GM23338 (cell line): ENCODE measurements at places on chromosomes 2 and 18. TPM values are rescaled to one million over a fixed set of nuclear protein-coding genes. Genes with fewer than 3 reads are reported as not detected.

DNA sequence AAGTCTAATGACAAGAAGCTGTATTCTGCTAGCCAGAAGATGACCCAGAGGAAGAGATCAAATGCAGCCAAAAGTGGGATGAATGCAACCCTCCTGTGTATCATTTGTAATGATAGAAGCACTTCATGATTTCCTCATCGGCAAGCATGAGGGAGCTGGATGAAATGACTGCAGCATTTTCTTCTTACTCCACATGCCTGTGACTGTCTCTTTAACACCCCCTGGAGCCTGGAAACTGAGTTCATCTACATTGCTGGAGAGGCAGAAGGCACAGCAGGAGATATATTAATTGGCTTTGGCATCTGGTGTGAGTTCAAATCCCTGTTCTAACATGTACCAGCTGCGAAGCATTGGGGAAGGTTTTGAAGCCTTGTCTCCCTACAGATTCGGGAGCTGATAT, 37.7 kb downstream of the ID2 start:
- DNase-seq: no peak

- DNase-seq: no peak
These were observed 49.1 kb upstream of the SEMA4C start for GRCh38 chr2:96918754-96919550.

DNA sequence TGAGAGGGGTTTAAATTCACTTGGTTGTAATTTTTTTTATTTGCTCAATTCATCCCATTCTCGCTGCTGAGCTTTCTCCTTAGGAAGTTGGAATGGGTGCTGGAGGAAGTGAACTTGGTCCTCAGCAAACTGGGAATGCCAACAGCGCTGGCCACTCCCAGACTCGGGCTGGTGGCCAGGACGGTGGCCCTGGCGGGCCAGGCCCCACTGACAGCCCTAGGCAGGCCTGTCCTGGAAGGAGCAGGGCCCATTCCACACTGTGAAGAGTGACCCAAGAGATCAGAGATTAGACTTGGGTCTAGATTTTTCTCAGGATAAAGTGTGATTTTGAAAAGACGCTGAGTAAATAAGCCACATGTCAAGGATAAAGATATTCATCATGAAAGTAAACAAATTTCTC, 132.7 kb downstream of the HDAC4 start:
- DNase-seq: no peak

The SERPINB7 gene
- not detected in 2 replicates for polyA plus RNA-seq

DNA sequence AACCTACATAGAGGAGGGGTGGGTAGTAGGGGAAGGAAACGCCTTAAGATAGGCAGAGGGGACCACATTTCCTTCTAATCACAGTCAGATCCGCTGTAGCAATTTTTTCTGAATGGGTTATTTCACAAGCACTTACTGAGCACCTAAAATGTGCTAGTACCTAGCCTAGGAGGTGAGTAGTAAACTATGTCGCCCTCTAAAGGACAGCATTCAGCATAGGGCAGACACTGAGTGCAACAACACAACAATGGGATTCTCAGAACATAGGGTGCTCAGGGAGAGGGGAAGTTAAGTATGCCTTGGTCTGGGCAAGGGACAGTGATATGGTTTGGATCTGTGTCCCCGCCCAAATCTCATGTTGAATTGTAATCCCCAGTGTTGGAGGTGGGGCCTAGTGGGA, 166.1 kb upstream of the RAB6C start:
- DNase-seq: peak; percentile 43

DNA sequence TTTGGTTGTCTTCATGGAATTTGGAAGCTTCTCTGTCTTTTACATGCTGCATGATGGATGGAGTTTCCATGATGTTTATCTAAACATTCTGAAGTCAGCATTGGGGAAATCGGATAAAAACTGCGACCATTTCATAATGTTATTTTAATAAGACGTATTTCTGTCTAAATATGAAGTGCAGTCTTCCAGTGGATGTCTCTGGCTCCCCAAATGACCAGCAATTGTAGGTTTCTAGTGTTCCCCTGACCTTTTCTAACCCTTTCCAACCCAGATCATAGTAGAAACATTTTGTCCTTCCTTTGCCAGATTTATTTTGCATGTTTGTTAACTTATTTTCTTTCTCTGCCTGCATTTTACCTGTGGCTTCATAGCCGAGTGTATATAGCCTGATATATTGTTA, 559.3 kb downstream of the ADCYAP1 start:
- no peak for DNase-seq

DNA sequence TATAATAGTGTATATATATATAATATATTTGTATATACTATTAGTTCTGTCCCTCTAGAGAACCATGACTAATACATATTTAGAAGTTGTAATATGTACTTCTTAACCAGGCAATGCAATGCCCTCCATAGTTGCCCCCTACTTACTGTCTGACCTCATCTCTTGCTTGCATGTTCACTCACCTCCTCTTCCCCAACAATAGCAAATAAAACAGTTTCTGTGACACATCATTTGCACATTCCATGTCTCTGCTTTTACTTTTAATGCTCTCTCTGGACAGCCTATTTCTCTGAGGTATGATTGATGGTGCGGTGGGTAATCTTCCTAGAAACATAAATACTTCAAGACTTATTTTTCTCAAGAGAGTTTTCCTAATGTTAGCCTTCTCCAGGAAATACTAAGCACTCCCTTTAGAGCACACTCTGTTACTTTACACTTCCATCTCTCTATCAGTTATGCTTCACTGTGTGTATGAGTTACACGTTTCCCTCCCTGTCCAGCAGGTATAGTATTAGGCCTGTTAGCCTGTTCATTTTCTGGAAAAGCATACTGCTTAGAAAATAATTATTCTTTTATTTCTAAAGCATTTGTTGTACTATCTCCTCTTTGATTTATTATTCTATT, 295.6 kb upstream of the LRATD1 start:
- DNase-seq: no peak

The SCN7A gene
- polyA plus RNA-seq: 0.10 and 0.23 TPM in 2 replicates

The STARD6 gene
- not detected in 2 replicates for polyA plus RNA-seq

The ALPP gene
- polyA plus RNA-seq: 0.07 TPM in 1 of 2 replicates, not detected in the other

GRCh38 chr2:226079671-226080181, 680.2 kb downstream of the NYAP2 start:
- DNase-seq: no peak
